Stimulated activated CD4-positive, alpha-beta T cell treated with anti-CD3 and anti-CD28 coated beads, Interleukin-1b, Interleukin-23, amount 100 ng/mL, for 1 hour (primary cell): ENCODE measurements at places on chromosomes 2 and 18.

DNA sequence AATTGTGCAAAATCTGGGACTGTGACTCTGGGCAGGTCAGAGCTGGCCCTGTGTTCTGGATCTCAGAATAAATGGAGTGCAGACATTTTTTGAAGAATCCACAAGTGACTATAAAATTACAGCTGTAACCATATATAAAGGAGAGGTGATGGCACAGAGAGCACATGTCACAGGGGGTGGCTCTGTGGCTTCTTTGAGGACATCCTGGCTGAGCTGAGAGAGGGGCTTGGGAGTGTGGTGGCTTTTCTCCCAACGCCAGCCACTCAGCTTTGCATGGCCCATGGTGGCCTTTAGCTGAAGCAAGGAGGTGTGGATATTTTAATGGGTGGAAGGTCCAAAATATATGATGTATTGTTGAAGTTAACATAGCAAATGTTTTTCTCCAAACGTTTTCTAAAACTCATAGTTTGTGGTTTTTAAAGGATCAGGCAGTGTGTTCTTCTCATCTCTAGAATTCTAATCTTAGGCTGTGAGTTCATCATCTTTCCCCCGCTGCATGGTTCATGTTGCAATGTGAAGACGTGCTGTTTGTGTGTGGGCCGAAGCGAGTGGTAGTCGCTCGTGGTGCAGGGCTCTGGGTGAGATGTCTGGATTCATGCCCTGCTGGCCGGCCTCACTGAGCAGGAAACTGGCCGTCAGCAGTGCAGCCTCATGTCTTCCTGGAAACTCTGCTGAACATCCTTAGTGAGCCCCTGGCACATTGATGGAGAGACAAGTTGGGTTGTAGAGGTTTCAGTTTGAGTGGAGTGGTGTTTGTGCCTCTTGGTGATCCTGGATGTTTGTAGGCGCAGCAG is 109.9 kb downstream of the ZNF236 start:
- no peak for DNase-seq

- no peak for DNase-seq
Observed at GRCh38 chr2:14761118-14761517, 128.6 kb downstream of the LRATD1 start.

DNA sequence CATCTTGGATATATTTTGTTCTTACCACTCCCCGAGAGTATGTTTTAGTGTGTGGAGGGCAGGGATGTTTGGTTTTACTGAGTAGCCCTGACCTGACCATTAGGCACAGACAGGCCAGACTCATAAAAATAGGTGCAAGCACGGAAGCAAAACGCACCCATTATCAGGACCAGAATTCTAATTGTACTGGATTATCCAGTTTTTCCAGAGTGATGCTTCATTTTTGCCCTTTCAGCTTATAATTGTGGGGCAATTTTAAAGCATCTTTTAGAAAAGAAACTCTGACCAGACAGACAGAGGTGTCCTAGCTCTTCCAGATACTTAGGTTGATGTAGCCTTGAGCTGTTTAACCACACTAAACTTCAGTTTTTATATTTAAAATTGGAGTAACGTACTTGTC is 4.4 kb downstream of the NCOA1 start:
- no peak for DNase-seq

GRCh38 chr18:31490833-31491232 is 7.1 kb upstream of the DSG2 start:
- no peak for DNase-seq

- DNase-seq = no peak
Observed at GRCh38 chr18:11176481-11176881, 27.1 kb upstream of the PIEZO2 start.

GRCh38 chr2:71926089-71926447 is 221.6 kb downstream of the CYP26B1 start:
- no peak for DNase-seq

- no peak for DNase-seq
Observed at GRCh38 chr18:57353940-57354461, 1.6 kb downstream of the ST8SIA3 start.

GRCh38 chr2:172181840-172182239 is 79.1 kb upstream of the DLX2 start:
- no peak for DNase-seq

DNA sequence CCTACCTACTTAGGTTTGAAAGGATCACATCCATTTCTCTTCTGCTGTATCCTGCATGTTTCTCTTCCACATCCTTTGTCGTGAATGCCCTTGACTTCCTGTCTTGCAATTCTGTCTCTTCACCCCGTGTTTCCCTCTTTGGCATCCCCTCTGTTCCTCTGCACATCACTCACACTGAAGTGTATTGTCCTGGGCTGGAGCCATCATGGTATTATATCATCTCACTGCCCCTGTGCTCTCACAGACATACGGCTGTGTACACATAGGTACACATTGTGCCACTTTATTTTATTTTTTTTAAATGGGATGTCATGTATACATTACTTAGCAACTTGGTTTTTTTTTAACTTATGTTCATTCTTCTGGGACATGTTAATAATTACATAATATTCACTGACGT is 291.6 kb downstream of the ALPK2 start:
- DNase-seq = no peak

GRCh38 chr2:73908689-73909652 is 16.2 kb downstream of the ACTG2 start:
- no peak for DNase-seq

- no peak for DNase-seq
Observed at GRCh38 chr2:29123617-29124349, 8.6 kb downstream of the CLIP4 start.

DNA sequence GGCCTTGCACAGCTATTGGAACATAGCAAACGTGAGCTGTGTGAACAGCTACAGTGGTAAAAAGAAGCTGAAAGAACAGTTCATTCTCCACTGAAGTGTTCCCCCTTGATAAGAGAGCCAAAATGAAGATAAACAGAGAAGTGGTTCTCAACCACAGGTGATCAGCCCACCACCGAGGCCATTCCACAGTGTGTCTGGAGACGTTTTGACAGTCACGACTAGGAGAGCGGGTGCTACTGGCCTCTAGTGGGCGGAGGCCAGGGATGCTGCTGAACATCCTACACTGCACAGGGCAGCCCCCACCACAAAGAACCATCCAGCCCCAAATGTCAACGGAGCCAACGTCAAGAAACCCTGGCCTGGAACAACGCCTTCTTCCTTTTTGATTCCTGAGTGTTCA is 38.4 kb downstream of the ADCY3 start:
- no peak for DNase-seq

- DNase-seq = no peak
Observed at GRCh38 chr2:101843048-101843447, 145.5 kb downstream of the MAP4K4 start.
